ENCODE measurements at places on chromosomes 11 and 22. TPM values are rescaled to one million over a fixed set of nuclear protein-coding genes. Genes with fewer than 3 reads are reported as not detected.

Gene PRRG4
- under 0.01 TPM for total RNA-seq

Gene KRTAP5-9
- not detected for total RNA-seq

Gene TRIM49B
- not detected for total RNA-seq

Gene AMBRA1
- total RNA-seq: 18.3 TPM

Gene VWCE
- total RNA-seq: 1.7 TPM

Gene MFRP
- not detected for total RNA-seq

Gene ELMOD1
- total RNA-seq: 0.83 TPM

Gene FGF3
- total RNA-seq: not detected

Gene RAPSN
- total RNA-seq: 0.18 TPM

Gene CHRNA10
- 0.83 TPM for total RNA-seq

Gene PVALB
- total RNA-seq: not detected

Gene QSER1
- 11.4 TPM for total RNA-seq

Gene MPPED1
- total RNA-seq: not detected

Gene NPAS4
- total RNA-seq: not detected

Gene MCM5
- 5.3 TPM for total RNA-seq

Gene OR2D2
- 0.18 TPM for total RNA-seq

Gene OR2AG2
- total RNA-seq: under 0.01 TPM

Gene C11orf86
- 0.28 TPM for total RNA-seq

Gene RIC3
- total RNA-seq: not detected

Gene EMID1
- 1.00 TPM for total RNA-seq

Gene FBLN1
- total RNA-seq: 118 TPM

Gene OR2AG1
- total RNA-seq: not detected

Gene MS4A7
- not detected for total RNA-seq

Gene FAM227A
- 1.6 TPM for total RNA-seq

Gene ENTHD1
- not detected for total RNA-seq

Gene MS4A12
- not detected for total RNA-seq

Gene PHF5A
- total RNA-seq: 60.6 TPM

Gene OVCH2
- total RNA-seq: not detected

Gene ART1
- not detected for total RNA-seq

Gene APOBEC3B
- 0.37 TPM for total RNA-seq

Gene ACTN3
- 0.14 TPM for total RNA-seq

Gene CCDC81
- 0.85 TPM for total RNA-seq

Gene PRG3
- not detected for total RNA-seq

Gene GTSE1
- total RNA-seq: 0.57 TPM

Gene CD151
- total RNA-seq: 455 TPM

Gene KDM4D
- total RNA-seq: 0.43 TPM

Gene DDTL
- 0.92 TPM for total RNA-seq

Gene DDIAS
- total RNA-seq: 0.65 TPM

Gene MMP27
- not detected for total RNA-seq

Gene MISFA
- 0.71 TPM for total RNA-seq

Gene KCNE3
- total RNA-seq: 18.1 TPM

Gene SEPTIN3
- 0.14 TPM for total RNA-seq

Gene MMP12
- total RNA-seq: 0.28 TPM

Gene C11orf58
- total RNA-seq: 244 TPM

Gene SEC14L6
- total RNA-seq: 0.18 TPM

Gene PATE2
- not detected for total RNA-seq

Gene MS4A8
- not detected for total RNA-seq

Gene FAR1
- 37.8 TPM for total RNA-seq

Gene RFPL3
- not detected for total RNA-seq

Data from smooth muscle cell of bladder (primary cell).